Adrenal gland (tissue), 19 donors: ENCODE measurements at places on chromosomes 13 and 19. TPM values are rescaled to one million over a fixed set of nuclear protein-coding genes. Genes with fewer than 3 reads are reported as not detected.

Gene KLK4
- total RNA-seq, result not detected

Gene CDX2
- 0.14 TPM for total RNA-seq

Gene PRODH2
- total RNA-seq, result not detected

Gene DMKN
- total RNA-seq, result 18.1 TPM

Gene SHD
- not detected for total RNA-seq

Gene ENOX1
- total RNA-seq, result 1.6 TPM

Gene PDS5B
- total RNA-seq, result 19.7 TPM

Gene CACTIN
- 24.0 TPM for total RNA-seq

Gene HPN
- 1.2 TPM for total RNA-seq

Gene AKAP8L
- 125 TPM for total RNA-seq

Gene TPP2
- total RNA-seq, result 22.8 TPM

Gene SIAH3
- total RNA-seq, result 0.41 TPM

Gene MUC16
- 0.07 TPM for total RNA-seq

Gene NAXD
- 55.6 TPM for total RNA-seq

Gene UQCRFS1
- total RNA-seq, result 131 TPM

Gene GPR12
- total RNA-seq, result not detected

Gene GNG8
- total RNA-seq, result not detected

Gene FGF9
- 12.8 TPM for total RNA-seq

Gene CRB3
- 0.58 TPM for total RNA-seq

Gene FBXO27
- total RNA-seq, result 13.3 TPM

Gene SLITRK6
- total RNA-seq, result 0.47 TPM

Gene BAX
- total RNA-seq, result 79.0 TPM

Gene ZNF221
- total RNA-seq, result 4.7 TPM

Gene KLF1
- not detected for total RNA-seq

Gene ADGRE2
- 10.5 TPM for total RNA-seq

Gene KCNK6
- total RNA-seq, result 4.5 TPM
